CD4-positive, alpha-beta memory T cell (primary cell): ENCODE measurements at places on chromosomes 16 and 17.

DNA sequence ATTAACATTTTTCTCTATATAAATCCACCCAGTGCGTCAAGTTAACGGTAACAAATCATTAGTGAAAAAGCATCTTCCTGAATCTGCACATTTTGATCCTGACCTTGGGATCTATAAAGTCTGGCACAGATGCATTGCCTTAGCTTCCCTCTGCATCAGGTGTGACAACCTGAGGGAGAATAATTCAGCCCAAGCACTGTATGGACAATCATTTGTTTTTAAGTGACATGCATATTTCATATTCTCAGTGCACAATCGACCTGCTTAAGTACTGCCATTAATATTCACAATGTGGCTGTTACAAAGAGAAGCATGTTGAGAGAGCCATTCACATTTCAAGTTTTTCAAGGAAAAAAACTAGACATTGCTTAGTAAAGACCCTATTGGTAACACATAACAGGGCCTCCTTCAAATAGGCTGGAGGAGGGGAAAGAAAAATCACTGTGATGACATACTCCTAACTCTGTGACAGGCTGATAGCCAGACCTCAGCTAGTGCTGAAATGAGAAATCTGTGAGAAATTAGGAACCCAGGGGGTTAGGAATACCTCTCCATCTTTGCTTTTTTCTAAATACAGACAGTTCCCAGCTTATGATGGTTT is 505.3 kb upstream of the CDH5 start:
- DNase-seq, result no peak

GRCh38 chr16:15599303-15600070 is 43.5 kb downstream of the MARF1 start:
- no peak for DNase-seq

DNA sequence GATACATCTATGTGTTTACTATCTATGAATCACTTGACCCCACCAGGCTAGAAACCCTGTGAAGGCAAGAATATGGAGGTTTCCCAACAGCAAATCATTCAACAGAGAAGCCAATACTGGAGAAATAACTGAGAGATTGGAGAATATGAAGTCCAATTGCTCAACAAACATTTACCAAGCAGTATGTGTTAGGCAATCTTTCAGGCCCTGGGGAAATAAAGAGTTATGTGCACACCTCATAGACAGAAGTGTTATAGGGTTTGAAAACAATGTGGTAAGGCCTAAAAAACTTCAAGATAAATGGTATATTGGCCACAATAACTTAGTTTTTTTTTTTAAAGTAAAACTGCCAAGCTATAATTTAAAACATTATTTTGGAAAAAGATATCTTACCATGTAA is 1245.8 kb downstream of the CDH11 start:
- DNase-seq, result no peak

- DNase-seq, result no peak
These were observed 122.4 kb downstream of the LAT start for GRCh38 chr16:29107299-29107698.

DNA sequence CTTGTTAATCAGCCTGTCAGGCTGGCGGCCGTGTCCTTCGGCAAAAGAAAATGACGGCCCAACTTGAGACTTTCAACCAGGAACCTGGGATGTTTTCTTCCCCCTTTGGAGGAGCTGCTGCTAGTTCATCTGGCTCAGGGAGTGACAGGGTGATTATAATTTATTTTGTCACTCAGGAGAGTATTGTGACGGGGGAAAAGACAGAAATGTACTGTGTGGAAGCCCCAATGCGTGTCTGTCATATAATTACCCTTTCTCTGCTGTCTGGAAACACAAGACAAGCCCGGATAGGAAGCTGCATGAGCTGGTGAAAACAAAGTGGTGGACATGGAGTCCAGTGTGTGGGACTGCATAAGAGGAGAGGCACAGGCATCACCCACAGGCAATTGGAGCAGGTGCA is 326.2 kb upstream of the HSBP1 start:
- DNase-seq, result no peak

DNA sequence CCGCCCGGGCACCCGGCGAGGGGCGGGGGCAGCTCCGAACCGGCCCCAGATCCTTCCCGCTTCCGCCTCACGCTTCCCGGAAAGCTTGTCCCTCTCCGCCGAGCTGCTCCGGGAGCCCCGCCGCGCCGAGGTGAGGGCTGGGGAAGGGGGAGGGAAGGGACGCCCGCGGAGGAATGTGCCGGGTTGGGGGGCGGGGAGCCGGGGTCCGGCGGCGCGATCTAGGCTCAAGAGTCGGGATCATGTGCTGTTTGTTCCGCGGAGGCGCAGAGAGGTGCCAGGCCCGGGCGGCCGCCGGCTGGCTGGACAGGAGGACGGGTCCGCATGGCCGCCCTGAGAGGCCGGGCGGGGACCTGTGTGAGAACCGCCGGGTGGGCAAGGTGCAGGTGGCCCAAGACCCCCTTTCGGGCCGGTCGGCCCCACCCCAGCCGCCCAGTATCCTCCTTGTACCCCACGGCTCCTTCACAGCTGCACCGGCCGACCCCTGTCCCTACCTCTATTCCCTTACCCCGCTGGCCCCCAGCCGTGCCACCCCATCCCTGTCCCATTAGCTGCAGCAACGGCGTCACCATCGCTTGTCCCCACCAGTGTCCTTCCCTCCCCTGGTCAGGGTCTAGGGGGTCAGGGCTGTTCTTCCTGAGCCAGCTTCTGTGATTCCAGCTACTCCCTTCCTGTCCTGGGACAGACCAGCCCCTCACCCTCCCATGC is 429 bp downstream of the KIF1C start:
- no peak for DNase-seq

- DNase-seq, result no peak
These were observed 35.8 kb downstream of the FA2H start for GRCh38 chr16:74738816-74739215.

DNA sequence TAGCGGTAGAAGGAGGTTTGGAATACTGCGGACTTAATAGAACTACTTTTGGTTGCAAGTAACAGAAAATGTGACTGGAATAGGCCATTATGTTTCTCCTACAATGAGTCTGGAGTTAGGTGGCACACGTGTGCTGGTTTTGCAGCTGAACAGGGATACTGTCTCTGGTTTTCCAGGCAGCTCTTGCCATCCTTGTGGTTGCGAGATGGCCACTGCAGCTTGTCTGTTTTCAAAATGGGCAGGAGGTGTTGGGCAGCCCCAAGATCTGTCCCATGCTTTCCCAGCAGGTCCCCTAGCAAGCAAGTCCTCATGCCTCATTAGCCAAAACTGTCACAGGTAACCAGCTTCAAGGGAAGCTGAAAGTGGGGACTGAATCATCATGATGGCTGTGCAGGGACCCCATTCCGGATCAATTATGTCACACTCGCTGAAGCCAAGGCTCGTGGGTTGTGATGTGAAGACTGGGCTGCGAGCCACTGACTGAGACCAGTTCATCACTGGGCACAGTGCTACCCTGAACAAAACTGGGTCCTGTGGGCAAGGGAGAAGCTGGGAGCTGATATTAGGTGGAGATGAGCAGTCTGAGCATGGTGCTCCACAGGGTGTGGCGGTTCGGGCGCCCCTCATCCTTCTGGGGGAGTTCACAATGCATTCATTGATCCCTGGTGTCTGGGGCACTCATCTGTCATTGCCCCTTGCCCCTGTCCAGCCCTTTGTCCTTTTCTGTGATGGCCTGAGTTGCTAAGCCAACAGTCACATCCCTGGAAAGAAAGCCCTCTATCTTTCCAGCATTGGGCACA is 82.1 kb downstream of the KSR1 start:
- DNase-seq, result no peak

DNA sequence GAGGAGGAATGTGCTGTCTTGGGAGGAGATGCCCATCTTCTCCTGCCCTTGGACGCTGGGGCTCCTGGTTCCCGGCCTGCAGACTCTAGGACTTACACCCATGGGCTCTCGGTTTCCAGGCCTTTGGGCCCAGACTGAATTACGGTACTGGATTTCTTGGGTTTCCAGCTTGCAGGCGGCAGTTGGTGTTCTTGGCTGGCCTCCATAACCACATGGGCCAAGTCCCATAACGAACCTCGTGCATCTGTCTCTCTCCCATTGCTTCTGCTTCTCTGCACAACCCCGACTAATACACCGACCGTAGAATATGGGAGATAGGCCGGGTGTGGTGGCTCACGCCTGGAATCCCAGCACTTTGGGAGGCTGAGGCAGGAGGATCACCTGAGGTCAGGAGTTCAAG is 162.6 kb downstream of the SDK2 start:
- DNase-seq, result no peak

GRCh38 chr16:12405089-12405488 is 398.6 kb downstream of the CPPED1 start:
- no peak for DNase-seq

GRCh38 chr17:60065867-60066266 is 12.9 kb downstream of the HEATR6 start:
- no peak for DNase-seq

DNA sequence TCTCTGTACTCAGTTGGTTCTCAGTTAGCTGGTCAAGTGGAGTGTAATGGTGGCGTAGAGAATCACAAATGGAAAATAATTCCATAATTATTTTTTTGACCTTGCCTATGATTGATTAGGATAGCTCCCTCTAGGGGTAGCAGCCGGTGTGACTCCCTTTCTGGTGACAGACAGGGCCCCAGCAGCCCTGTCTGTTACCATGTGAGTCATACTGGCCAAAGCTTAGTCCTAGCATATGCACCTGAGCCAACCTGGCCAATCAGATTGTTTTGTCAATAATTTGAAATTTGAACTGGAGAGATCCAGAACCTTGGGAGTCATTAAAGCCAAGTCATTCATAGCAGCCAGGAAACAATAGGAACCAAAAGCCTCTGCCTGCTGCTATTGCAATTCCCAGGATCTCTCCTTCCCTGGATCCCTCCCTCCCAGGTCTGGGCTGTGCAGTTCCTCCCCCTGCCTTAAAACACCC is 5.6 kb downstream of the PNPO start:
- peak; percentile 55 for DNase-seq

DNA sequence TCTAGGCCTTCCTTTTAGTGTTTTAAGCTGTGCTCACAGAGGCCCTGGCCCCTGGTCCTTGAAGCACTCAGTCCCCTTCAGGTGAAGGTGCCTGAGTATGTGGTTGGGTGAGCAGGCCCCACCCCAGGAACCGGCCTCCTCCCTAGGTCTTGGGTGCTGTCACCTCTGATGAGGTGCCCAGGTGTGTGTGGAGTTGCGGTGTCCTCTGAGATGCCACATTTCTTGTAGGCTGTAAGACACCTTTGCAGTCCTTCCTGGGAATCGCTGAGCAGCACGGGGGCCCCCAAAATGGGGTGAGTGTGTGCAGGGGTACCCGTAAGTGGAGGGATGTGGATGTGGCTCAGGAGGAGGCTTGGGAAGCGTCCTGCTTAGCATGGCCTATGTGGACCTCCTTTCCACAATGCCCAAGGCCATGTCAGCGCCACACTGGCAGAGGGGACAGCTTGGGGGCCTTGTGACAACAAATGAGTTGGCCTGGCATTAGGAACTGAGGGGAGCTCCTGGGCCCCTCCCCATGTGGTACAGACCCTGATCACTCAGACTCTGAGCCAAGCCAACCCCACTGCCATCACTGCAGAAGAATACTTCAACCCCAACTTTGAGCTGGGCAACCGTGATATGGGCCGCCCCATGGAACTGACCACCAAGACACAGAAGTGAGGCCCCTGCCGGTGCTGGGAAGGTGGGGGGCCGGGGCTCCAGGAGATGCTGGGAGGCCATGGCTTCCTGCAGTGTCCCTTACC is 11.2 kb downstream of the CORO6 start:
- no peak for DNase-seq

GRCh38 chr17:57432507-57433277 is 176.4 kb downstream of the MSI2 start:
- no peak for DNase-seq

- DNase-seq, result peak; percentile 51
These were observed 6.6 kb downstream of the PLEKHH3 start for GRCh38 chr17:42669977-42670788.

- DNase-seq, result no peak
These were observed 606.4 kb upstream of the SALL1 start for GRCh38 chr16:51757505-51757904.

- DNase-seq, result no peak
These were observed 3.0 kb upstream of the ADAMTS18 start for GRCh38 chr16:77437859-77438258.

GRCh38 chr16:48432136-48432535 is 46.9 kb upstream of the SIAH1 start:
- DNase-seq, result no peak

- peak; percentile 92 for DNase-seq
These were observed at the start of gene CBX4 for GRCh38 chr17:79839356-79840268. TSS of gene CBX4 (minus strand) at chr17:79839440. CDS start at chr17:79839251, 189 bp downstream.

GRCh38 chr17:61568219-61569072 is 22.6 kb downstream of the NACA2 start:
- DNase-seq, result no peak

- DNase-seq, result no peak
These were observed 449.3 kb downstream of the KCNJ2 start for GRCh38 chr17:70618641-70619040.
